T-helper 17 cell (primary cell): ENCODE measurements at places on chromosomes 16 and 17.

- no peak for DNase-seq
These were observed 24.8 kb downstream of the KRT23 start for GRCh38 chr17:40912486-40913210.

- no peak for DNase-seq
These were observed 41.1 kb downstream of the TANGO6 start for GRCh38 chr16:68884401-68884800.

GRCh38 chr16:57335366-57335765, 23.2 kb upstream of the CCL22 start:
- no peak for DNase-seq

- no peak for DNase-seq
These were observed 154.6 kb downstream of the CMIP start for GRCh38 chr16:81599034-81599744.

DNA sequence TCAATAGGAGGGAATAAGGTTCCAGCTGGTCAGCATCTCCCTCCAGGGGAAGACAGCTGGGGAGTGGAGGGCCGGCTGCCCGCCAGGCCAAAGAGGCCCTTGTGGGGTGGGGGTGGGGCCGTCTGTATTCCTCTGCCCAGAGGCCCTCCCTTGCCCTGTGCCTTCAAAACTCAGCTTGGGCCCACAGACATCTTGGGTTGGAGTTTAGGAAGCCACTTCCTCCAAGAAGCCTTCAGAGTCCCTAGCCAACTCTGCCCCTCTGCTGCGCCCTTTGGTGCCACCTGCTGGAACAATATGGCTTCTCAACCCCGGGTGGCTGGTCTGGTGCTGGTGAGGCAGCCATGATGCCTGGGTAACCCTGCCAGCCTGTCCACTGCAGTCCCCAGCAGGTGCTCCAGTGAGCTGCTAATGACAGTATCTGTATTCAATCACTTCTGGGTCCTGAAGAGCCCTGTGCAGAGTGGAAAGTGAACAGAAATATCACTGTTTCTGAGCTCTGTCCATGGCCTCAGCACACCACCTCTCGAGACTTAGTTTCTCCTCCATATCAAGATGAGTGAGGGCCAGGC, 16.7 kb downstream of the HSD11B2 start:
- DNase-seq, result no peak

- DNase-seq, result no peak
These were observed 584 bp upstream of the STAT5B start for GRCh38 chr17:42276609-42277341.

DNA sequence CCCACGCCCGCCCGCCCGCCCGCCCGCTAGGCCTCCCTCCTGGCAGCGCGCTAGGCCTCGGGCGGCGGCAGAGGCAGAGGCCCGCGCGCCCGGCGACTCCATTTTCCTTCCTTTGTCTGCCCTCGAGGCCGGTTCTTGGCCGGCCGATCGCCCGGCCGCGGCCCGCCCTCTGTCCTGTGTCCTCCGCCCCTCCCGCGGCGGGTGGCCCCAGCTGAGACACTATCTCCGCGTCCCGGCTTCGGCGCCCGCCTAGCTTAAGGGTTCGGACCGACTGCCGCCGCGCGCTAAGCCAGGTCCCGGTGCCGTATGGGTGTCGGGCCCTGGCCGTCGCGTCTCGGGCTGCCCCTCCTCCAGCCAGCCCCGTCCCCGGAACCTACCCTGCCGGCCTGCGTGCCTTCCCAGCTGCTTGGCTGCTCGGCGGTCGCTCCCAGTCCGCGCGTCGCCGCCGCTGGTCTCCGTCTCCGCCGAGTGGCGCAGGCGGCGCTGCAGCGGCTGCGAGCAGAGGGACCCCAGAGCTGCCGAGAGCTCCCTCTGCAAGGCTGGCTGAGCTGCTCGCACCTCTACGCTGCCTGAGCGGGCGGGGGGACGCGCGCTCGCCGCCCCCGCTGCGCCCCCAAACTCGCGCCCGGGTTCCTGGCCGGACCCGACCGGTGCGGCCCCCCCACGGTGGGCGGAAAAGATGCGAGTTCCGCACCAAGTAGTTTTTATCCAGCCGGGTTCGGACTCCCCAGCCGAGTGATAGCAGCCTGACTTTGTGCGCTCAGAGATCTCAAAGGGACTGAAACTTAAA, 787 bp downstream of the CTCF start:
- DNase-seq, result peak; percentile 50

DNA sequence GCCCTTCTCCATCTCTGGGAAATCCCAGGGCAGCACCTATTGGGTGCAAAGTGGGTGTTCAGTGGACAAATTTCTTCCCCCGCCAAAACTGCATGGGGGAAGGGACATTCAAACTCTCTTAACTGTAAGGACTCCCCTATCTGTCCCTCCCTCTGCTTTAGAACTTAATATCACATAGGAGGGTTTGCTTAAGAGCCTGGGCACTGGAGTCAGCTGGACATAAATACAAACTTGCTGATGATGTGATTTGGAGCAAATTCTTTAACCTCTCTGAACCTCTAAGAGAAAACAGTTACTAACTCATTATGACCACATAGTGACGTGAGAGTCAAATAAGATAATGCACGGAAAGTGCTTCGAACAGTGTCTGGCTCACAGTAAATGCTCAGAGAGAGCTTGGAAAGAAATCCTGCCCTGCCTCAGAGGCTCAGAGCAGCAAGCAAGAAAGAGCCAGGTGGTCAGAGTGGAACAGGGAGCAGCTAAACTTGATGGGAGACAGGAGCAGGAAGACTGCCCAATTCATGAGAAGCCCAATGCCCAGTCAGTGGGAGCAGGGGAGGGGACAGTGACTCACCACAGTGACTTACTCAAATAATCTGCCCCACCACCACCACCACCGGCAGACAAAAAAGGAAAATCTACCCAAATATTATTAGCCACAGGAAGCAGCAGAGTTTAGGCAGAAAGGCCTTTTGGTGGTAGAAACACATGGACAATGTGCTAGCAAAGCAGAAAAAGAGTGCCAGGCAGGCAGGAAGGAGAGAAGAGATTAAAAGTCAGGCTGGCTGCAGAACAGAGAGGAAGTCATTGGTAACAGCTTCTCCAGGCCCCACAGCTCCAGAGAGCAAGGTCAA, 23.9 kb upstream of the CCL1 start:
- no peak for DNase-seq

DNA sequence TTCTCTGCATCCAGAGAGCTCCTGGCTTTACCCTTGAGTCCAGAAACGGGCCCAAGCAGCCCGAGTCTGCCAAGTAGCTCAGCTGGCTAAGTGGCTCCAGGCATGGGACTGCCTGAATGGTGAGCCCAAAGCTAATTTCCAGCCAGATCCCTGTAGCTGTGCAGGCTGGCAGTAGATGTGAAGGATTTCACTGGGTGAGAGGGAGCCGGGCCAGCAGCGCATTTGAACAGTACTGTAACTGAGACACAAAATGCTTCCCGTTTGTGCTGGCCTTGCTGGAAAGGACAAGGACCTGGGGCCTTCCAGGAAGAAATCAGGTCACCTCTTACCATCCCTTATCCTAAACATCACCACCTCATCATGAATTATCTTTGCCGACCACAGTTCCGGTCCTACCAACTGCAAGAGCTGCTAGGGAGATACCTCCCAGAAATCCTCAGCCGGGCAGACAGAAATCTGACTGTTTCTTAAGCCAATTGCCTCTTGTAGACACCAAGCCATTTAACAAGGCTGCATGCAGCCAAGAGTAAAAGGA, 3.7 kb downstream of the TIMP2 start:
- no peak for DNase-seq

DNA sequence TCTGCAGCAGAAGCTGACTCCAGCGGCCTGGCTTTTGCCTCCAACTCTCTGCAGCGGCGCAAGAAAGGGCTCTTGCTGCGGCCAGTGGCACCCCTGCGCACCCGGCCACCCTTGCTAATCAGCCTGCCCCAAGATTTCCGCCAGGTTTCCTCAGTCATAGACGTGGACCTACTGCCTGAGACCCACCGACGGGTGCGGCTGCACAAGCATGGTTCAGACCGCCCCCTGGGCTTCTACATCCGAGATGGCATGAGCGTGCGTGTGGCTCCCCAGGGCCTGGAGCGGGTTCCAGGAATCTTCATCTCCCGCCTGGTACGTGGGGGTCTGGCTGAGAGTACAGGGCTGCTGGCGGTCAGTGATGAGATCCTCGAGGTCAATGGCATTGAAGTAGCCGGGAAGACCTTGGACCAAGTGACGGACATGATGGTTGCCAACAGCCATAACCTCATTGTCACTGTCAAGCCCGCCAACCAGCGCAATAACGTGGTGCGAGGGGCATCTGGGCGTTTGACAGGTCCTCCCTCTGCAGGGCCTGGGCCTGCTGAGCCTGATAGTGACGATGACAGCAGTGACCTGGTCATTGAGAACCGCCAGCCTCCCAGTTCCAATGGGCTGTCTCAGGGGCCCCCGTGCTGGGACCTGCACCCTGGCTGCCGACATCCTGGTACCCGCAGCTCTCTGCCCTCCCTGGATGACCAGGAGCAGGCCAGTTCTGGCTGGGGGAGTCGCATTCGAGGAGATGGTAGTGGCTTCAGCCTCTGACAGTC, 1.3 kb downstream of the PARD6A start:
- no peak for DNase-seq

DNA sequence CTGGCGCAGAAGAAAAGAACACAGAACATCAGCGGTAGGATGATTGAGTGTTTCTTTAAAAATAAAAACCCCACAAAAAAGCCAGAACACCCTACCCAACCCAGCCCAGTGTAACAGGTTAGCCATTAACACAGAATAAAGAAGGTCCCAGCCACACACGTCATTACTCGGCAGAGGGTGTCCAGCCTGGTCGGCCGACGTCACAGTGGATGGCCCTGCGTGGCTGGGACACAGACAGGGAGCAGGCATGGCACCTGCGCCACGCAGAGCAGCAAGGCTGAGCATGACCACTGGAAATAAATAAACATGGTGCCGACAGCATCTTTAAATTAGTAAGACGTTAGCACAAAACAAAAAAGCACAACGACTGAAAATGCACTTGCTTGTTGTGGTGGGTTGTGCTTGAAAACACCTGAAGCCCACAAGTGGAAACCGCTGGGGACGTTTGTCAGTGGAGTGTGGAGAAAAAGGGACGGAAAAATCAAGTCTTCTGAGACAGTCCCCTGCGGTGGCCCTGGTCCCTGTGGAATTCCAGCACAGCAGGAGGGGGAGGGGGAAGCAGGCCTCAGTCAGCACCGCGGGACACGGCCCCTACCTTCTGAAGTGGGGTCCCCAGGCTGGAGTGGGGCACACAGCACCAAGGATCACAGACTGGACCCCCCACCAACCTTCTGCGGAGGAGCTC, 39.2 kb downstream of the SLC7A5 start:
- no peak for DNase-seq

GRCh38 chr16:28923652-28924398, 1.2 kb downstream of the RABEP2 start:
- DNase-seq, result no peak

- DNase-seq, result no peak
These were observed 18.4 kb upstream of the PRKCA start for GRCh38 chr17:66283971-66284370.

DNA sequence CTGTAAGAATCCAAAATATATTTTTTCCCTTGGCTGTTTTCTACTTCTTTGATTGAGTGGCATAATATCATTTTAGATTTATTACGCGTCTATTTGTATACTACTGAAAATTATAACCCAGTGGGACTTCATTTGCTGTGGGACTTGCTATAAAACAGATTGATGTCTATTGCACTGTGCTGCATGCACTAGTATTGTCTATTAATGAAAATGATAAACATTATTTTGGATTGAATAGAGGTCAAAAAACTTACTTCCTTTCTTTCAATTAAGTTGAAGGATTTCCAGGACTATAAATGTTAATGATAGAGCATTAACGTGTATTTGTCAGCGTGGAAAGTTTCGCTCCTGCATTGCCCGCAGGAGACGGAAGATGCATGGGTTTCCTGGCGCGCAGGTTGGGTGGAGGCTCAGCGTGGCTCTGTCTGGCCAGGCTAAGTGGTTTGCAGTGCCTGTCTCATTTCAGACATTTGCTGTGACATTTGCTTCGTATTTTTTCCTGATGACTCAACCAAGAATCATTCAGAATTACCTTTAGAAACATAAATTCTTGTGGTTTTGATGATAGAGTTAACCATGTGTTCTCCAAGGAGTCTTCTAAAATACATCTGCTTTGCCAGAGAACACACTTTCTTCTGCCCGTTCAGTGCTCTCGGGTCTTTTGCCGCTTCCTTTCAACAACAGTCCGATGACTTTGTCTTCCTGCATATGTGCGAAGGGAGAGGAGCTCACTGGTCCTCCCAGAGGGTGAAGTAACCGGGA, 216.7 kb downstream of the RPTOR start:
- peak; percentile 64 for DNase-seq

DNA sequence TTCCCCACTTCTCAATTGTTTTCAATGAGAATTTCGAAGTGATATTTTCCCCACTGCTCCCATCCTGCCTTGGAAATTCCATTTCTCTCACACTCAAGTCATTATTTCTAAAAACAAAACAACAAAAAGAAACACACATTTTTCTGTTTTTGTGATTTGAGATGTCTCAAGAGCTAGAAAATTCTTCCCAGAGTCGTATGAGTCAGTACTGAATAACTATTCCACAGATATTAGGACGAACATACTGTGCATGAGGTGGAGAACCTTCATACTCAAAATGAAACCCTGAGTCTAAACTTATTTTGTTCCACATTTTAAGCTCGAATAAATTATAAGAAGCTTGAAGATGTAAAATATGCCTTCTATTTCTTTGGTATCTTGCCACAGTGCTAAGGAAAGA, 204.6 kb downstream of the SLC39A11 start:
- no peak for DNase-seq

DNA sequence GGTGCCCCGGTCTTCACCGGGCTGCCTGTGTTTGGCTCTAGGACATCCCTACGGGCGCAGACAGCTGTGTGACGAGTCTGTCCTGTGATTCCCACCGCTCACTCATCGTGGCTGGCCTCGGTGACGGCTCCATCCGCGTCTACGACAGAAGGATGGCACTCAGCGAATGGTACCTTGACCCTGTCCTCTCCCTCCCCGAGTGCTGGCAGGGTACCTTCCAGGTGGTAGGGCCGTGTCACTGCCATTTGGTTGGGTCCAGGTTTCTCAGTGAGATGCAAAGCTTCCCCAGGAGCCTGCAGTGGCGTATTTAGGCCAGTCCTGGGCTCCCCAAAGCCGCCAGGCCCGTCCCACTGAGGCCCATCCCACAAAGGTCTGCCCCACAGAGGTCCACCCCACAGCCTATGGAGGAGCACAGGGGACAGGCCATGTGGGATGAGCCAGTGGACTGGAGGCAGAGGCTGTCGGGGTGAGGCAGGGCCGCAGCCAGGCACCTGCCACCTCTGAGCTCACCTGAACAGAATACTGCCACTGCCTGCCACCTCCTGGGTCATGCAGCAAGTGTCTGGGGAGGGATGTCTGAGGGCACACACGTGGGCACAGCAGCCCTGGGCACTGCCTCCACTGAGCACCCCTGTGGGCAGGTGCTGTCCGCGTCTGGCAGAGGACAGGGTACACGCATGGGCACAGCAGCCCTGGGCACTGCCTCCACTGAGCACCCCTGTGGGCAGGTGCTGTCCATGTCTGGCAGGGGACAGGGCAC, 31.4 kb upstream of the CHMP6 start:
- DNase-seq, result no peak
